ENCODE measurements at places on chromosomes 13 and 19.

DNA sequence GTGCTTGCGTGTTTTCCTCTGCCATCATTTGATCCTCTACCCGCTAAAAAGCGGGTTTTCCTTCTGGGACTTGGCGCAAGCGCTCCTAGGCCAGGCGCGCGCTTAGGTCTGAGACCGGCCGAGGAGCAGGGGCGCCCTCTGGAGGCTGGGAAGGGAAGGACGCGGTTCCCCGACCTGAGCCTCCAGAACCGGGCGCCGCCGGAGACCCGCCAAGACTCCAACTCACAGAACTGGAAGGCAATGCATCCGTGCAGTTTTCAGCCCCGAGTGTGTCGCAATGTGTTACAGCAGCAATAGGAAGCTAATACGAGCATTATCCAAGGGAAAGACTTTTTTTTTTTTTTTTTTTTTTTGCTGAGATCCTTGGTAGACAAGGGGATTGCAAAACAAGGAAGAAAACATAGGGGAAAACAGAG is 190.9 kb downstream of the COL4A1 start:
- peak; percentile 26 for DNase-seq

DNA sequence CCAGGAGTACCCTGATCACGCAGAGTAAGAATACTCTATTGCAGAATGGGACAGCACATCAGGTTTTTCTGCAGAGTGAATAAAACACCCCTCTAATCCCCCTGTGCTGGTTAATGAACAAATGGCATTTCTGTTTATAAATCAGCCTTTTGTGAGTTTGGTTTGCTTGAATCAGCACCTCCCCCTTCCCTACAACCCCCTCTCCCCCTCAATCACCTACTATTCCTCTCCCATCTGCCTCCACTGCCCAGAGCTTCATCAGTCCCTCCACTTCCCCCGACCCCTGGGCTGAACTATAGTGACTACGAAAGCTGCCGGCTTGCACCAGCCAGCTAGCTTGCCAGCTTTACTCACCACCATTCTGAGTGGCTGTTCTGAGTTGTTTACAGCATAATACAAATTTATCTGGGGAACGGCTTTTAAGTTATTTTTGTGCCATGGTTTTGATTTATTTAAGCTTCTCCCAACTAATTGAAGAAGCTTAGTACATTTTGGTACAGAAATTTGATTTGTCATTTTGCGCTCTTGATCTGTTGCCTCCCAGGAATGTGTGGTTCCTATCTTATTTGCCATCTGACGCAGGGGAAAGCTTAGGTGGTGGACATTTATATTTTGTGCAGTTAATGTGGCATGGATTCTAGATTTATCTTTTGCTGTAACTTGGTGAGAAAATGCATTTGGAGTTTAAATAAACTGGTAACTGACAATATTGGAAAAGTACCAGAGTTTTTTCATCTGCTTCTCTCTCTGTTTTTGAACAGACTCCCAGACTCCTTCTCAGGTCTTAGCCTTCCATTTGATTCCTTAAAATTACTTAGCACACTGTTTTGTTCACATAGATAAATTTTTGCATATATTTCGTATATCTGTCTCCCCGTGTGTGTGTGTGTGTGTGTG is 41.7 kb upstream of the WDFY2 start:
- no peak for DNase-seq

- DNase-seq = no peak
These were observed 311.3 kb downstream of the LMO7 start for GRCh38 chr13:75947448-75947847.

GRCh38 chr19:51489113-51489512 is 10.8 kb downstream of the CEACAM18 start:
- no peak for DNase-seq

- DNase-seq = no peak
These were observed 999.4 kb downstream of the UQCRFS1 start for GRCh38 chr19:28213470-28214082.

DNA sequence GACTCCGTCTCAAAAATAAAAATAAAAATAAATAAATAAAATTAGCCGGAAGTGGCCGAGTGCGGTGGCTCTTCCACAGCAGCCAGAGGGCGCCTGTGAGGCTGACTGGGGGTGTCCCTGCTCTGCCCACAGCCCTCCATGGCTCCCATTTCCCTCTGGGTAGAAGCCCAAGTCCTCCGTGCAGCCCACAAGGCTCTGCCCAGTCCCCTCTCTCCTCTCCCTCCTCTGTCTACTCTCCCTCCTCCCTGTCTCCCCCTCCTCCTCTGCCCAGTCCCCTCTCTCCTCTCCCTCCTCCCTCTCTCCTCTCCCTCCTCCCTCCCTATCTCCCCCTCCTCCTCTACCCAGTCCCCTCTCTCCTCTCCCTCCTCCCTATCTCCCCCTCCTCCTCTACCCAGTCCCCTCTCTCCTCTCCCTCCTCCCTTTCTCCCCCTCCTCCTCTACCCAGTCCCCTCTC is 20.4 kb downstream of the MISP start:
- DNase-seq = no peak

DNA sequence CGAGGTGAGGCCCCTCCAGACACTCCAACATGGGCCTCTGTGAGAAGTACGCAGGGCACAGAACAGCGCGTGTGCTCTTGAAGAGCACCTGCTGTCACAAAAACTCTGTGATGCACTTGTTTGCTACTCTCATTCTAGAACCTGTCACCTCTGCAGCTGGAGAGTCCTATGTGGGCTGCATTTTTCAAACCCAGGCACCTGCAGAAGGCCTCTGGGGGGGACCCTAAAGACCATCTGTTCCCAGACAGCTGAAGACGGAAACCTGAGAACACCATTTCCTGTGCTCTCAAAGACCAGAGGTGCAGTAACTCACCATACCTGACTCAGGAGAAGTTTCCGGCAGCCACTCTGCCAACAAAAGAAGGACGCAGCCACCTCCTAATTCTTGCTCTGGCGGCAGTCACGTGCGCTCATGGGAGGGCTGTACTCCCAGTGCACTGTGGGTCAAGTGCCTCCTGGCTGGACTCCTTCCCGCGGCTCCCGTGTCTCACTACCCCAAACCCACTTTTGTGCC is 28.1 kb downstream of the RANBP3 start:
- DNase-seq = no peak

GRCh38 chr19:49801966-49802661 is 11.0 kb downstream of the FUZ start:
- DNase-seq = no peak

Measured in stimulated activated CD8-positive, alpha-beta memory T cell treated with anti-CD3 and anti-CD28 coated beads, Interleukin-7, amount 100 ng/mL, for 24 hours (primary cell).